IPS DF 6.9 (cell line): ENCODE measurements at places on chromosomes 4 and X.

- no peak overlapping the region for H3K4me3 ChIP-seq
- H3K27ac ChIP-seq: no peak overlapping the region
- H3K36me3 ChIP-seq: no peaks in the 10 kb centered on the region
Measured at GRCh38 chr4:113601636-113602035, 159.9 kb downstream of the CAMK2D start.

DNA sequence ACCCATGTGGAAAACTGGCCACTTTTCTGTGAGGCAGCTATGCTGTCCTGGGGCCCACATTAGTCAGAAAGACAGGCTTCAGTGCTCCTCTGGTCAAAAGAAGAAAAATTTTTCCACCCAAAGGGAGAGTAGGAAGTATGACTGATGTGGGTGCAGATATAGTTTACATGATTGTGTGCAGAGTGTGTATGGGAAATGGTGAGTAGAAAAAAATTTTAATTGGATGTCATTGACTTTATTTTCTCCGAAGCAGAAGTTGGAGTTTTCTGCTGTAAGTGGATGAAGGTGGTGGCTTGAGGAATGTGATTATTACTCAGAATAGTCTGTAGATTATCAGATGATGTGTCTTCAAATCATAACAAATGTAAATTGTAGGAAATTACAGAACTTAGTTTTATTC is 241.5 kb upstream of the IGFBP7 start:
- H3K27ac ChIP-seq: no peak overlapping the region
- DNase-seq: no peak
- no peaks in the 10 kb centered on the region for H3K4me1 ChIP-seq
- no peak overlapping the region for H3K4me3 ChIP-seq
- H3K36me3 ChIP-seq: no peaks in the 10 kb centered on the region
- no peaks in the 10 kb centered on the region for H3K27me3 ChIP-seq

DNA sequence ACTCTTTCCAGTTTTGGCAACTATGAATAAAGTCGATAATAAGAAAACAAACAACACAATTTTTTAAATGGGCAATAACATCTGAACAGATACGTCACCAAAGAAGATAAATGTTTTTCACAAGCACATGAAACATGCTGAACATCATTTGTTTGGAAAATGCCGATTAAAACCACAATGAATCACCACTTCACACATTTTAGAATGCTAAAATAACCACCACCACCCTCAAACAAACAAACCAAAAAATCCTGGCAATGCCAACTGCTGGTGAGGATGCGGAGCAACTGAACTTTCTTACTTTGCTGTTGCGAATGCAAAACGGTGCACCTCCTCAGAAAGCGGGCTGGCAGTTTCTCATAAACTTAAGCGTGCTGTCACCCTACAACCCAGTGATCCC is 115.9 kb downstream of the NSUN7 start:
- DNase-seq: no peak
- H3K4me3 ChIP-seq: no peak overlapping the region
- no peaks in the 10 kb centered on the region for H3K36me3 ChIP-seq

DNA sequence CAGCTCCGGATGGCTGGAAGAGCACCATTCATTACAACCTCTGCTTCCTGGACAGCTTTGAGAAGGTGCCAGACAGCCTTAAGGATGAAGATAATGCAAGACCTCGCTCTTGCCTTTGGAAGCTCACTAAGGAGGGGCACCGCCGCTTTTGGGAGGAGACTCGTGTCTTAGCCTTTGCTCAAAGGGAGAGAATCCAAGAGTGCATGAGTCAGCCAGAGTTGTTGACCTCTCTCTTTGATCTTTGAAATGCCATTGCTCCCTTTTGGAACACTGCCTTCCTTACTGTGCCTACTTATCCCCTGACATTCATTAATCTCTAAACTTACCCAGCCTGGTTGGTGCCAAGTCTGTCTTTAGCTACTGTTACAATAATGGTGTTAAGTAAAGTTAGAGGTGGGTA is 1.2 kb downstream of the FOXR2 start:
- H3K27ac ChIP-seq: no peak overlapping the region
- no peaks in the 10 kb centered on the region for H3K36me3 ChIP-seq
- no peaks in the 10 kb centered on the region for H3K27me3 ChIP-seq
- H3K4me3 ChIP-seq: no peak overlapping the region
- DNase-seq: no peak
- no peaks in the 10 kb centered on the region for H3K4me1 ChIP-seq

GRCh38 chr4:166143227-166143626 is 270.2 kb downstream of the TLL1 start:
- no peaks in the 10 kb centered on the region for H3K4me1 ChIP-seq
- no peaks in the 10 kb centered on the region for H3K36me3 ChIP-seq
- no peak for DNase-seq
- no peak overlapping the region for H3K4me3 ChIP-seq
- no peak overlapping the region for H3K27ac ChIP-seq

GRCh38 chr4:87103691-87104187 is 116.7 kb downstream of the KLHL8 start:
- no peak overlapping the region for H3K27ac ChIP-seq
- H3K4me1 ChIP-seq: no peaks in the 10 kb centered on the region
- H3K36me3 ChIP-seq: no peaks in the 10 kb centered on the region

- H3K27ac ChIP-seq: no peak overlapping the region
- H3K4me1 ChIP-seq: 0 out of 2 replicates have a peak, but pooled peaks cover 2% of the 10 kb centered on the region
- H3K4me3 ChIP-seq: no peak overlapping the region
- DNase-seq: no peak
- no peaks in the 10 kb centered on the region for H3K36me3 ChIP-seq
Measured at GRCh38 chr4:40264497-40264896, 67.7 kb downstream of the RHOH start.

- no peak overlapping the region for H3K27ac ChIP-seq
- no peaks in the 10 kb centered on the region for H3K4me1 ChIP-seq
- DNase-seq: no peak
- H3K36me3 ChIP-seq: no peaks in the 10 kb centered on the region
Measured at GRCh38 chrX:17009856-17010625, 63.6 kb downstream of the REPS2 start.

GRCh38 chr4:148030193-148030873 is 298.4 kb downstream of the ARHGAP10 start:
- no peaks in the 10 kb centered on the region for H3K36me3 ChIP-seq
- no peak for DNase-seq
- no peak overlapping the region for H3K27ac ChIP-seq
- no peaks in the 10 kb centered on the region for H3K27me3 ChIP-seq

- no peak for DNase-seq
- H3K36me3 ChIP-seq: no peaks in the 10 kb centered on the region
- no peaks in the 10 kb centered on the region for H3K27me3 ChIP-seq
- no peak overlapping the region for H3K27ac ChIP-seq
- H3K4me1 ChIP-seq: no peaks in the 10 kb centered on the region
Measured at GRCh38 chr4:40003986-40004385, 26.3 kb upstream of the PDS5A start.

- H3K27me3 ChIP-seq: no peaks in the 10 kb centered on the region
- H3K27ac ChIP-seq: no peak overlapping the region
- peaks cover 9% of the 10 kb centered on the region for H3K4me1 ChIP-seq
- H3K36me3 ChIP-seq: no peaks in the 10 kb centered on the region
- DNase-seq: no peak
Measured at GRCh38 chr4:152278505-152279233, 257.2 kb downstream of the FBXW7 start.

DNA sequence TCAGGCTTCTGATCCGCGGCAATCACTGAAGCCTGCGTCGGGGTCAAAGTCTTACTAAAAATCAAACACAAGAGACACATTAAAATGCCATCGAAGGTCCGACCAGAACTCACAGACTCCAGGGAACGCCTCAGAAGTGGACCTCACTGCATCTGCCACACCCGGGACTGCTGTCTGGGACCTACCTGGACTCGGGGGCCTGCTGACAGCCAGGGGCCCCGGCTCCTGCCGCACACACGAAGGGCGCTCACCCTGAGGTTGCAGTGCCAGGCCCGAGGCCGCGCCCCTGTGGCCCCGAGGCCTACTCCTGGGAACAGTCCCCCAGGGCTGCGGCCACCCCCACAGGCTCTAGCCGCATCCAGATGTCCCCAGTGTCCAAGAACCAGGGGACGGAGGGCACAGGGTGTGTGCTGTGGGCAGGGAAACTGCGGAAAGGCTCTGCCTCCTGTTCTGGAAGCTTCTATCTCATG is 7.4 kb downstream of the CTBP1 start:
- no peak overlapping the region for H3K4me3 ChIP-seq
- H3K27ac ChIP-seq: no peak overlapping the region
- H3K4me1 ChIP-seq: no peaks in the 10 kb centered on the region; the same call in 1 of the 2 replicates
- no peak for DNase-seq
- H3K27me3 ChIP-seq: no peaks in the 10 kb centered on the region
- peaks cover 24% of the 10 kb centered on the region for H3K36me3 ChIP-seq

DNA sequence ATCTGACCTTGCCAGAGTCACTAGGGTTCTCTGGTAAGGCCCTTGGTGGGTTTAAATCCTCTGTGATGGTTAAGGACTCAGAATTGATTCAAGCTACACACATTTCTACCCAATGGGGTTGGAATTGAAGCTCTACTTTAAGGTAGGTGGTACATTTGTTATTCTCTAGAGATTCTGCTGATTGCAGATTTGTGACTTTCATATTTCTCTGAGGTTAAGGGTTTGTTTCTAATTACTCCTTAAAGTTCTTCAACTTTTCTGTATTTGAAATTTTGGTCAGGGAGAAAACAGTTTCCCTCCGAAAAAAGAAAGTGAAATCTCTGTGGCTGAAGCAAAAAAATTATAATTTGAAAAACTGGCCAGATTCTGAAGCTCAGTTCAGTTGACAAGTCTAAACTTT is 25.8 kb upstream of the USP46 start:
- H3K27me3 ChIP-seq: no peaks in the 10 kb centered on the region
- no peak overlapping the region for H3K27ac ChIP-seq
- H3K4me3 ChIP-seq: no peak overlapping the region
- no peaks in the 10 kb centered on the region for H3K36me3 ChIP-seq

- no peaks in the 10 kb centered on the region for H3K36me3 ChIP-seq
- H3K4me3 ChIP-seq: no peak overlapping the region
- no peak for DNase-seq
- no peaks in the 10 kb centered on the region for H3K4me1 ChIP-seq
- H3K27me3 ChIP-seq: no peaks in the 10 kb centered on the region
Measured at GRCh38 chr4:112085156-112086035, 59.9 kb upstream of the FAM241A start.

DNA sequence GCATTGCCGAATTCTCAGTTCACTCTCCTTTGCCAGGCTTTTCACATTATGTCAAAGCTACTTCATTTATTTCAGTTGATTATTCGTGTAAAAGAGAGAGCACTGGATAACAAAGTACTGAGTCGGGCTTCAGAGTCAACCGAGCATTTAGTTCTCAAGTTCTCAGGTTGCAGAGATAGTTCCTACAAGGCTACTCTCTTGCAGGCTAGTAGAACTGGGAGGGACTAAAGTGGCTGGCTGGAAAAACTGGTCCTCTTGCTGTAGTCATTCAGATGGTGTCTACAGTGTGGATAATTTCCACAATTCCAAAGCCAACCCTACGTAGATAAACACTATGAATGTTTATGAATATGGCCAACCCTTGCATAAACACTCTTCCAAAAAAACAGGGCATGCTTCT is 4.6 kb upstream of the CCNG2 start:
- H3K27me3 ChIP-seq: no peaks in the 10 kb centered on the region; the same call in 1 of the 2 replicates
- no peaks in the 10 kb centered on the region; the same call in 1 of the 2 replicates for H3K36me3 ChIP-seq
- no peak overlapping the region for H3K4me3 ChIP-seq
- no peak overlapping the region for H3K27ac ChIP-seq
- 0 out of 2 replicates have a peak, but pooled peaks cover 2% of the 10 kb centered on the region for H3K4me1 ChIP-seq
- no peak for DNase-seq
